ENCODE measurements at places on chromosomes 6 and 20.

DNA sequence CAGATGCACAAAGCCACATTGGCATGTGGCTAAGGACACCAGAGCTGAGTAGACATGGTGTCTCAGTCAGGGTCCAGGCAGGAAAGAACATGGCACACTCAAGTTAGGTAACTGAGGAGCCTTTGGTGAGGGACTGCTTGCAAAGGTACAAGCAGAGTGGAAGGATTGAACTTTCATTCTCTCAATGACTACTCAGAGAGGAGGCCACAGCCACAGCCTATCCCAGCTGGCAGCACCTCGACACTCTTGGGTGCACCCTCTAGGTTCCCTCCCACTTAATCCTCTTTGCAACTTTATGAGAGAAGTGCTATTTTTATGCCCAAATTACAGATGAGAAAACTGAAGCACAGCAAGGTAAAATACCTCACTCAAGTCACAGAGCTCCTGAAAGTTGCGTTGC, 73.4 kb downstream of the ISM1 start:
- DNase-seq = no peak

GRCh38 chr6:107439406-107439805, 20.0 kb downstream of the PDSS2 start:
- no peak for DNase-seq

- DNase-seq = no peak
Observed at GRCh38 chr6:144758602-144759001, 473.5 kb downstream of the UTRN start.

- DNase-seq = peak; percentile 72
Observed at GRCh38 chr6:152004896-152005295, 197.4 kb downstream of the ESR1 start.

DNA sequence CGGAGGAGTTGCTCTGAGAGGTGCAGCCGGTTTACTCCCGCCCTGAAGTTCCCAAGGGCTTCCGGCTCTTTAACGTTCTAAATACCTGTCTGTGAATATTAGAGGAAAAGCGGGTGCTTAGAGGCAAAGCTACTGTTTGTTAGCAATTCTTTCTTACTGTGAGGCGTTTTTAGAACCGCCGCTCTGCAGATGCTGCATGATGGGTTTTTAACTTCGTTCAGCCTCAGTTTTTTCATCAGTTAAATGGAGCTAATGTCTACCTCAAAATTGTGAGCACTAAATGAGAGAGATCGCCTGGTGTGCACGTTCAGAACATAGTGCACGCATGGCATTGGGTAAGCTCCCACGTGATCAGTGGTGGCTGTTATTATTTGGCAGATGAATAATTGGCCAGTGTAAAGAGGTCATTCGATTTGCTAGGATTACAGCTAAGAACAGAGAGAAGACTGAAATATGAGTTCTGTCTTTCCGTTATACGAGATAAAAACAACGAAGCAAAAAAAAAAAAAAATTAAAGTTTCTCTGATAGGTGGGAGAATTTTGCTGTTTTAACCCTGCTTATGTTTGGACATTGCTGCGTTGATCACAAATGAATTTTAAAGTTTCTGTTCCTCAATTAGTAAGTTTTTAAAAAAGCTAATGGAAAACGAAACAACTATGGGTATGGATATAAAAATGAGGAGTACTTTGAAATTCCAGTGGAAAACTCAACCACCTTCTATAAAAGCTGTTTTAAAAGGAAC, 660 bp upstream of the TFB1M start:
- DNase-seq = peak; percentile 37

- DNase-seq = no peak
Observed at GRCh38 chr20:43766385-43766784, 39.6 kb upstream of the GTSF1L start.

GRCh38 chr6:155188707-155189496, 74.9 kb upstream of the CLDN20 start:
- peak; percentile 98 for DNase-seq

GRCh38 chr6:87808005-87808757, 106.1 kb upstream of the AKIRIN2 start:
- DNase-seq = peak; percentile 46

- no peak for DNase-seq
Observed at GRCh38 chr6:36130667-36131510, 576 bp downstream of the MAPK13 start.

DNA sequence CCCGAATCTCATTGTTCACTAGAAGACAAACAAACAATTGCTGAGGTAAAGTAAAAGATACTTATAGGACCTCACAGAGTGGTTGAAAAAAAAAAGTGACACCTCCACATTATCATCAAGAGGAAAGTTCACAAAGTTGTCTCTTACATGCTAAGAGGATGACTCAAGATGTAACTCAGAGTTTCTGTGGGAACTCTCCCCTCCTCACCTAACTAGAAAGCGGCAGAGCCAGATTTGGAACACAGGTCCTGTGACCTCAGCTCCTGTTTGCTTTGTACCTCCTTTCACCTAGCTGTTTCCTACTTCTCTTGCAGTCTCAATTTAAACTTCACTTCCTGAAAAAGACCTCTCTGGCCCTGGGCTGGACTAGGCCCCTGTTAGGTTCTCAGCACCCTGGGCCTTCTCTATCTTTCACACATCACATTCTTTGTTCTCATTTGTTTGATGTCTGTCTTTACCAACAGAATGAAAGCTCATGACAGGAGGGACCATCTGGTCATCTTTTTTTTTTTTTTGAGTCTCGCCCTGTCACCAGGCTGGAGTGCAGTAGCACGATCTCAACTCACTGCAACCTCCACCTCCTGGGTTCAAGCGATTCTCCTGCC, 60.8 kb downstream of the CD24 start:
- DNase-seq = no peak

GRCh38 chr6:68891419-68891818, 256.3 kb downstream of the ADGRB3 start:
- DNase-seq = no peak

All from BJ (cell line).